Urinary bladder (tissue), 4 donors: ENCODE measurements at places on chromosomes 12 and 14. TPM values are rescaled to one million over a fixed set of nuclear protein-coding genes. Genes with fewer than 3 reads are reported as not detected.

DNA sequence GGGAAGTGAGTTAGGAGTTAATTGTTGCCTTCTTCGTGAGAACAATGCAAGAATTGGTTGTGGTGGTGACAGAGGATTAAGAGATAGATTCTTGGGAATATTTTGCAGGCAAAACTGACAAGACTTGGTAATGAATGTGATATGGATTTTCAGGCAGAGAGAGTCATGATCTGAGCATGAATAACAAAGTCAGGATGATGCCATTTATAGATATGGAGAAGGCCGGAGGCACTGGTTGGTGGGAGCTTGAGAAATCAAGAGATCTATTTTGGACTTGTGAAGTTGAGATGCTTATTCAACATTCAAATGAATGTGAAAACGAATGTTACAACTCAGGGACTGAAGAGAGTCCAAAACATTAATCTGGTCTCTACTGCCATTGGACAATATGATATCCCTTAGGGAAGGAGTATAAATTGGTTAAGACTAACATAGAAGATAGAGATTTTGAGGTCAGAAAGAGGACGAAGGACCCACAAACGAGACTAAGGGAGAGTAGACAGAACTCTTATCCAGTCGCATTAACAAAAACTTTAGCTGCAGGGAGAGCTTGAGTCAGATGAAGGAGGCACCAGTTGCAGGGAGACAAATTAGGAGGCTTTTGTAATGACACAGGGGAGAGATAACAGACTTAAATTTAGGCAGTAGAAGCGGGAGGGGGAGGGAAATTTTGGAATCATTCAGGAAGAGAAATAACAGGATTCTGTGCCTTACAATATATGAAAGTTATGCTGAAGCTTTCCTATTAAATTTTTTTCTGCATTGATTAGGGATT, 1090.6 kb downstream of the GALC start:
- DNase-seq: no peak

DNA sequence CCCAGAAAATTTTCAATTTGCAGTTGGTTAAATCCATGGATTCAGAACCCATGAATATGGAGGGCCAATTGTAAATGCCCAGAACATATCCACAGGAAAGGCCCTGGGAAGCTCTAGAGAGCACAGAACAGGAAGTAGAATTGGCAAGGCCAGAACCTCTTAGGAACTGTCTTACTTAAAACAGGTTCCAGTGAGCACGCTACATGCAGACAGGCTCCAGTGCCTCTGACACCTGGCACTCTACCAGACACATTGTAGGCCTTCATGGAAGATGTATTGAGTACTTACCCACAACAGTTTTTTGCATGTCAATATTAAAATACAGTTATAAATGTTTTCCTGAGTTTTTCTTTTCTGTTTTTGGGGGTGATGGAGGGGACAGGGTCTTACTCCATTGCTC, 188.2 kb upstream of the FRMD6 start:
- DNase-seq: no peak

DNA sequence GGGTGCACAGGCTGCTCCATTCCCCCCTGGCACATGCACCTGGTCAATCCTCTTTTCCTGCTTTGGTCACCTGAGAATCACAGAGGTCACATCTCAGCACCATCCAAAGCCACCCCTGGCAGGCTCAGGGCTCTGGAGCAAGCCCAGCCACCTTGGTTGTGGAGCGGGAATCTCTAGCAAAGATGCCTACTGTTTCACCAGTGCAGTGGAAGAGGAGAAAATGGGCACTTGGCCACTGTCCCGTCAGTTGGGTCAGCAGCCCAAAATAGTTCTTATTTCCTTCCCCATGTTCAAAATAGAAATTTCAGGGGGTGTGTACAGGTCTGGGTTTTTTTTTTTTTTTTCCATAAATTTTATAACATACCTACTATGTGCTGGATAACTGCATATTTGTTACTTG, 18.3 kb downstream of the RTL1 start:
- DNase-seq: no peak

DNA sequence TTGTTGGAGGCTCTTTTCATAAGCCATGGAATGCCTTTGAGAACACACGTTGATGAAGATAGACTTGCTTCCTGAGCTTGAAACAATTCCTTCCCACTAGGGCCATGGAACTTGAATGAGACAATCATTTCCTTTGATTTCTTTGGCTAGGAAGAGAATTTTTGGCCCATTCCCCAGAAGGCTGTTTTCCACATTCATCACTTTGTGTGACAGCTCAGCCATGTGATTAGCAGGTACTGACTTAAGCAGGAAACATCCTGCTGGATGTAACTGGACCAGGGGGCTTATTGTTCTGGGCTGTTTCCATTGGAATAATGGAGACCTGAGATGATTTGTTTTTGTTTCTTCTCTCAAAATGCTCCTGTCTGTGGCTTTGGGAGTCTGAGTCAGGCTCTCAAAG, 469.8 kb upstream of the SEL1L start:
- DNase-seq: no peak

- no peak for DNase-seq
These were observed 12.8 kb upstream of the TESC start for GRCh38 chr12:117111821-117112595.

The SLC39A5 gene
- polyA plus RNA-seq: 0.30 TPM

The P2RX2 gene
- 0.37 TPM for polyA plus RNA-seq

The EIF2S3B gene
- 1.6 TPM for polyA plus RNA-seq
